ENCODE measurements at places on chromosomes 2 and 18. TPM values are rescaled to one million over a fixed set of nuclear protein-coding genes. Genes with fewer than 3 reads are reported as not detected.

The PLCD4 gene
- total RNA-seq, result 0.62 TPM

The BBS5 gene
- total RNA-seq, result 7.4 TPM

The FNDC4 gene
- total RNA-seq, result 2.0 TPM

The PTPRN gene
- total RNA-seq, result not detected

The C1QL2 gene
- not detected for total RNA-seq

The TMEM37 gene
- total RNA-seq, result 2.8 TPM

The ITPRID2 gene
- 65.6 TPM for total RNA-seq

The REG1B gene
- not detected for total RNA-seq

The PXDN gene
- total RNA-seq, result 15.6 TPM

The SLC25A12 gene
- total RNA-seq, result 107 TPM

The OR6B2 gene
- not detected for total RNA-seq

The IL36G gene
- not detected for total RNA-seq

The POTEC gene
- not detected for total RNA-seq

The TMEM163 gene
- 0.38 TPM for total RNA-seq

The GPR39 gene
- not detected for total RNA-seq

The AQP12B gene
- not detected for total RNA-seq

The CD8B gene
- total RNA-seq, result 0.46 TPM

The MC5R gene
- not detected for total RNA-seq

The MOCOS gene
- 0.40 TPM for total RNA-seq

The DPY30 gene
- 42.3 TPM for total RNA-seq

The LIMS2 gene
- total RNA-seq, result 237 TPM

The DLGAP1 gene
- total RNA-seq, result 0.08 TPM

The DCC gene
- not detected for total RNA-seq

The STARD6 gene
- total RNA-seq, result not detected

The RNF149 gene
- 14.0 TPM for total RNA-seq

The DSG4 gene
- total RNA-seq, result not detected

The GREB1 gene
- total RNA-seq, result 9.0 TPM

The SSB gene
- total RNA-seq, result 45.4 TPM

The RGPD4 gene
- total RNA-seq, result 0.11 TPM

The FSHR gene
- total RNA-seq, result 0.46 TPM

The LBX2 gene
- total RNA-seq, result 0.16 TPM

The M1AP gene
- total RNA-seq, result not detected

The ALK gene
- 0.16 TPM for total RNA-seq
